Mesothelial cell of epicardium (in vitro differentiated cells): ENCODE measurements at places on chromosomes 7 and 10. TPM values are rescaled to one million over a fixed set of nuclear protein-coding genes. Genes with fewer than 3 reads are reported as not detected.
A peak's percentile ranks its signal among the peaks of the same experiment; 100 is the strongest.

The GLCCI1 gene
- total RNA-seq = 30.2 to 30.7 TPM (median 30.4 TPM) in 3 replicates

The RHOBTB1 gene
- total RNA-seq = 50.3 to 52.5 TPM (median 51.2 TPM) in 3 replicates

The SYT15 gene
- total RNA-seq = 3.0 to 4.0 TPM (median 3.3 TPM) in 3 replicates

DNA sequence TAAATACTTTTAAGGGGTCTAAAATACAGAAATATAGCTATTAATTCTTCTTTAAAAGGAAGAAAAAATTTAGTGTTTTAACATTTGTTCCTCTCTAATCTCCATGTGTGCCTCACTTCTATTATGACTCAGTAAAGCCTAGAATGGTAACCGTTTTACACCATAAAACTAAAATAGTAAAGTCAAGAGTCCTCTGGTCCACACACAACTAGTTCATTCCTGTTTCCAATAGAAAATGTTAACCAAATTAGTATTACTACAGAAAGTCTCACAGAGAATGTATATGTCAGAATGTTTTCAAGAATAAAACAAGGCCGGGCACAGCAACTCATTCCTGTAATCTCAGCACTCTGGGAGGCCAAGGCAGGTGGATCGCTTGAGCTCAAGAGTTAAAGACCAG lies 55.8 kb downstream of the CNOT4 start:
- DNase-seq = no peak

GRCh38 chr7:132354527-132354926 lies 221.7 kb downstream of the PLXNA4 start:
- no peak for DNase-seq

DNA sequence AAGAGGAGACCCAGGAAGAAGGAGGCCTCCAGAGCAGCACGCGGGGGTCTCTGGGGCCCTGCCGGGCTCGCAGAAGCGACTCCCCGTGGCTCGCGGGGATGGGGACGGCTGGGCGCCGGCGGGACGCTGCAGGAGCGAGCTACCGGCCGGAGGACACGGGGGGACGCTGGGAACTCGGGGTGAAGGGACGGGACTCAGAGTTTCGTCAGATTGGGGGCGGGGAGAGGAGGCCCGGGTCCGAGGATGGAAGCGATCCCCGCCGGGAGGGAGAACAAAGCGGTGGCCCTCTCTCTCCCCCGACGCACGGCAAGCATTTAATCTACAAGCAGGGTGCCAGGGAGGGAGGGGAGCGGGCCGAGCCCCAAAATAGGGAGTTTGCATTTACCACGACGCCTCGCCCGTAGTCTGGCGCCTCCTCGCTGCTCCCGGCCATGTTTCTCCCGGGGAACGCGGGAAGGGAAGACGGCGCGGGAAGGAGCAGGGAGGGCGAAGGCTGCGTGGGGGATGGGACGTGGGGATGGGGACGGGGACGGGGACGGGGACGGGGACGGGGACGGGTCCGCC lies at the start of gene PRTFDC1:
Gene PRTFDC1, minus strand, starts transcription at position 464 of the 564 bp plus-strand sequence. Its CDS starts 31 bp downstream, at position 433.
- peak; percentile 68 for DNase-seq

GRCh38 chr7:157690833-157691585 lies 354.2 kb downstream of the DNAJB6 start:
- no peak for DNase-seq

DNA sequence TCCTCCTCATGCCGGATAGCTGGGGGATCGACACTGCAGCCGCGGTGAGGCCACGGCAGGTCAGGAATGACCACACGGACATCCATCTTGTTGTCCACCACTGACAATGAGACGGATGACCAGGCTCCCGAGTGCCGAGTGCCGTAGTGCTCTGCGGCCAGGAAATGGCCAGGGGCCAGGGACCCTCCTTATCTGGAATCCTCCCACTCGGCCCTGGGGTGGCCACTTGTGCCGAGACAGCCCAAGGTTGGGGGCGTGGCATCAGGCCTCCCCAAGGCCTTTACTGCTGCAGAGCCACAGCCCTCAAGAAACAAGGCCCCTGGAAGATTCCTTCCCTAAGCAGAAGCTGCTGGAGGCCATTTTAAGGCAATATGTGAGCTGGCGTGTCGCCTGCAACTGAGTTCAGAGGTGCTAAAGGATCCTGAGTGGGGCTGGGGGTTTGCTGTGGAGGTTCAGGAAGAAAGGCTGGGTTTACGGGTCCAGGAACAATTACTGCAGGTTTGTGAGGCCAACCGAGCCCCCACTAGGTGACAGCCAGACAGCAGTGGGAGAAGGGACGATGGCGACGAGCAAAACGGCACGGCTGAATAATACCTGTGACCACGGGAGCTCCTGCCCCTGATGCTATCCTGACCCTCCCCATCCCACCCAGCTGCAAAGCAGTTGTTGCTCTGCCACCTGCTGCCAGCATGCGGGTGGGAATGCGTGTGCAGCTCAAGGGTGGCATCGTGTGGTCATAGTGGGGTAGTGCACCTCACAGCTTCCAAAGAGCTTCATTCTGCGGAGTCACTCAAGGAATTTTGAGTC lies 31.6 kb upstream of the LEP start:
- peak; percentile 75 for DNase-seq

- DNase-seq = no peak
Measured at GRCh38 chr7:76267107-76267893, 35.2 kb upstream of the HSPB1 start.
